ENCODE measurements at places on chromosomes 11 and 22.

GRCh38 chr11:59141673-59142460 is 789 bp upstream of the FAM111A start:
- DNase-seq, result no peak

- DNase-seq, result no peak
Observed at GRCh38 chr11:118656563-118657165, 22.8 kb downstream of the TREH start.

DNA sequence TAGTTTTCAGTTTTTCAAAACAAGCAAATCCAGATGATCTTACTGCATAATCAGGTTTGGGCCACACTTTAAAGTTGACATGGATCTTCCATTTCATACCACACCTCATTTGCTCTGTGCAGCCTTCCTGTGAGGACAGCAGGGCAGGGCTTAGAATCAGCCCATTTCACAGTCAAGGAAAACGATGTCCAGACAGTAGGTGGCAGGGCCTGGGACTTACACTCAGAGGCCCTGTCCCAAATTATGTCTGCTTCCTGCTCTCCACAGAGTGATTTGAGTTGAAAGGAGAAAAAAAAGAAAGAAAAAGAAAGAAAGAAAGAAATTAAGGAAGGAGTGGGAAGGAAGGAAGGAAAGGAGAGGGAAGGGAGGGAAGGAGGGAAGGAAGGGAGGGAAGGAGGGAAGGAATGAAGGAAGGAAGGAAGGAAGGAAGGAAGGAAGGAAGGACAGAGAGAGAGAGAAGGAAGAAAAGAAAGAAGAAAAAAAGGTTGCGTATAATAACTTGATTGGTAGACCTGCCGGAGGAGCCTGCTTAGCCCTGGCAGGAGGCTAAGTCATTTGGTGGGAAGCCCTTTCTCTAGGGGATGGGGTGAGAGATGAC is 23.6 kb downstream of the TSKU start:
- no peak for DNase-seq

DNA sequence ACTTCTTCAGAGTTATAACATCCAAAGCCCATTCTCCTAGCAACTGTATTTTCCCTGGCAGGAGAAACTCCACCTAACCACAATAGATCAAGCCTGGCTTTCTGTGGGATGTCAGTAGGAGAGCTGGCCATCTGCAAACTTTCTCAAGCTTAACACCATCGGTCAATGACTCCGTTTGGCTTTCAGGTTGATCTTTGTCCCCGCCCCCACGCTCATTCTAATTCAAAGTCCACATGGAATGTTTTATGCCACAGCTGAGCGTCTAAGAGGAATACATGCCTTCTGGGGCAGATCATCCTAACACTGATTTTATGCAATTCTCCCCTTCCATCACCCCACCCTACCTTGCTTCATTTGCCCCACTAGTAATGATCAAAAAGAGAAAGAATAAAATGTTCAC is 4.8 kb downstream of the GVQW3 start:
- DNase-seq, result no peak

DNA sequence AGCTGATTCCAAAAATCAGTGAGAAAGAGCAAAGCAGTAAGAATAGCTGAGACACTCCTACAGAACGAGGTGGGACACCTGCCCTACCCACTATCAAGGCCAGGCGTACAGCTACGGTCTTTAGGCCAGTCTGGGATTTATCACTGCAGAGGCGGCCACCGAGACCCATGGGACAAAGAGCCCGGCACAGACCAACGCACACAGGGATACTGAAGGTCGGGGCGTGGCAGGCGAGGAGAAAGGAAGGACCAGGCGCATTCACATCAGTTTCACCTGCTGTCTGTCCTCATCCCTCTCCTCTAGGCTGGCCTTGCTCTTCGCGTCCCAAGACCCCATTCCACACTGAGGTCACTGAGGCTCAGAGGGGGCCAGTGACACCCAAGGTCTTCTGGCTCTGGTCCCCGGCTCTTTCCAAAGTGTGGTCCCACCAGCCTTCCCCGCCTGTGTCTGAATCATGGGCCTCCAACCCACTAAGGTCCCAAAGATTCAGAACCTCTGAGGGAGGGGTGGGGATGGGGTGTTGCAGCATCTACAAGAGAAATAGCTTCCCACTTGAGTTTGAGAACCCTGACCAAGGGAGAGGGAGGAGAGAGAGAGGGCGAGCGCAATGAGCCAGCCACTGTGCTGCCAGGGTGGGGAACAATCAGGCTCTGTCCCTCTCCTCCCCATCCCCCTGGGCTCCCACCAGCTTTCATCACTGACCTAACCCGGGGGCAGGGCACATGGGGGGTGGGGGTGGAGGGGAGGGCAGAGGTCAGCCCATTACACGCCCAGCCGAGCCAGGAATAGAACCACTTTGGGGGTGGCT is 7.2 kb upstream of the PICK1 start:
- DNase-seq, result no peak

- no peak for DNase-seq
Observed at GRCh38 chr11:44992181-44992582, 41.5 kb upstream of the TP53I11 start.

DNA sequence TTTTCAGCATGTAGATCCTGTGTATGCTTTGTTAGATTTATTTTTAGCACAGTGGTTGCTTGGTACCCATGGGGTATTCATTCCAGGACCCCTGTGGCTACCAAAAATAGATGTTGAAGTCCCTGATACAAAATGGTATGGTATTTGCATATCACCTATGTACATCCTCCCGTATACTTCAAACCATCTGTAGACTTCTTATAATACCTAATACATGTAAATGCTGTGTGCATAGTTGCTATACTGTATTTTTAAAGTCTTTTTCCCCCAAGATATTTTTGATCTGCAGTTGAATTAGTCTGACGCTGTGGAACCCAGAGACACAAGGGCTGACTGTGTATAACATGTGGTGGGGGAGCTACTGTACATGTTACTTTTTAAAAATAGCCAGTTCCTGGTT is 101.1 kb downstream of the ATXN10 start:
- no peak for DNase-seq

DNA sequence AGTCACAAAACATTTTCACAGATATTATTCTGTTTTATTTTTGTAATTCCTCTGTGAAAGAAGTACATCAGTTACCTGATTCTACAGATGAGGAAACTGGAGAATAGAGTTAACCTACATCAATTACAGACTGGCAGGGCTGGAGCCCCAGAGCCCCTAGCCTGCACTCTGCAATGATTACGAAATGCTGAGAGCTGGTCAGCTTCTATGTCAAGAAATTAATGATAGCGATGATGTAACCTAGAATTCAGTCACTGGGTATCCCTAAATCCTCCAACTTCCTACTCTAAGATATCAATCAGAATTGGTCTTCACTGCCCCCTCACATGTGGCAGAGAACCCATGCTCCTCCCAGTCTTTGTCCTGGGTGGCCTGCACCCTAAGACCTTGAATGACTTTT is 273.5 kb upstream of the PLET1 start:
- DNase-seq, result no peak

DNA sequence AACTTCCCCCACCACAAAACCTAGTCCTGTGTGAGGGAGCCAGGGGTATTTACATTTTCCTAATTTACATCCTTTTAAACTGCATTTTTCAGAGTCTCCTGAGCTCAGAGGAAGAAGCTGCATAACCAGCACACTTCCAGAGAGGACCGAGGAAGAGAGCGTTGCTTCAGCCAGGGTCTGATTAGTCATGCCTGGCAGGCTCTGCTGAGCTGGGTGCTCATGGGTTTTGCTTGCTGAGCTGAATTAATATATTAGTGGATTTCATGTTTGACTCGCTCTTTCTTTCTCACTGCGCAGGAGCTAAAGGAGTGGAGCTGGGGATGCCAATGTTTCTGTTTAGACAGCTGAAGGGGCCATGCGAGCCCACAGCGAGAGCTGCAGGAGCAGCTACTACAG is 539.3 kb upstream of the B3GAT1 start:
- DNase-seq, result no peak
